Activated gamma-delta T cell (primary cell): ENCODE measurements at places on chromosomes 3 and 15.

DNA sequence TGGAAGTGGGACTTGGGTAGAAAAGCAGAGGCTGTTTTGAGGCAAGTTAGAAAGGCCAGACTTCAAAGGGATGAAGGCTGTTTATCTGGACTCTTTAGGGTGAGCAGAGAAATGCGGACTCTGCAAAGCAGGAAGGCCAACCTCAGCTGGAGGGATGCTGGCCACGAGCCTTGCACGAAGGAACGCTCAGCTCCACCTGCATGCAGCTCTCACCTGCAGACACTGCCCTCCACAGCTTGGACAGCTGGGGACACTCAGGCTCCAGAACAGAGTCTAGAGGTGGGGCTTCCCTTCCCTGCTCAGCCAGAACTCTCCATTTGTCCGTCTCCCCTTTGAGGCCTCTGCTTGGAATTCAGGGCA, 229.7 kb downstream of the ADAMTS17 start:
- DNase-seq: no peak

GRCh38 chr15:60751985-60752952, 273.3 kb upstream of the ICE2 start:
- no peak for DNase-seq

DNA sequence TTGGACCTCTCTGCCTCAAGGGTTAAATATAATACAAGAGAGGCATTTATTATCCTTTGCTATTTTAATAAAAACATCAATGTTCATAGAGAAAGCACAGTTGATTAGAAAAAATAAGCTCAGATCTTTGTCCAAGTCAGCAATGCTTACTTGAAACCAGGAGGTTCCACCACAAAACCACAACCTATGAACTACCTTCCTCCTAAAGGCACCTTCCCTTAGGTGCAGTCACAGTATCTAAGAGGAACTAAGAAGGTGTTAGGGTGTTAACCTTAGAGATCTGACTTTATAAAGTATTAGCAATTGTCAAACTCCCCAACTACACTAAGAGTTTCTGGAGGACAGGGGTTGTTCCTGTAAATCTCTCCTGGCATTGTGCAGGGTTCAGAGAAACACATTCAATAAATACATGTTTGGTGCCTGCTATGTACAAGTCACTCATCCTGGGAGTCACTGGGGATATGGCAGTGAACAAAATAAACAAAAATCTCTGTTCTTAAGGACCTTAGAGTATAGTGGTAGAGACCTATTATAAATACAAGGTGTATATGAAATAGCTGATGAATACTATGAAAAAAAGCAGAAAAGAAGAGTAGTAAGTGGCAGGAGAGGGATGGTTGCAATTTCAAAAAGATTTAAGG, 208.6 kb downstream of the NFKBIZ start:
- no peak for DNase-seq

DNA sequence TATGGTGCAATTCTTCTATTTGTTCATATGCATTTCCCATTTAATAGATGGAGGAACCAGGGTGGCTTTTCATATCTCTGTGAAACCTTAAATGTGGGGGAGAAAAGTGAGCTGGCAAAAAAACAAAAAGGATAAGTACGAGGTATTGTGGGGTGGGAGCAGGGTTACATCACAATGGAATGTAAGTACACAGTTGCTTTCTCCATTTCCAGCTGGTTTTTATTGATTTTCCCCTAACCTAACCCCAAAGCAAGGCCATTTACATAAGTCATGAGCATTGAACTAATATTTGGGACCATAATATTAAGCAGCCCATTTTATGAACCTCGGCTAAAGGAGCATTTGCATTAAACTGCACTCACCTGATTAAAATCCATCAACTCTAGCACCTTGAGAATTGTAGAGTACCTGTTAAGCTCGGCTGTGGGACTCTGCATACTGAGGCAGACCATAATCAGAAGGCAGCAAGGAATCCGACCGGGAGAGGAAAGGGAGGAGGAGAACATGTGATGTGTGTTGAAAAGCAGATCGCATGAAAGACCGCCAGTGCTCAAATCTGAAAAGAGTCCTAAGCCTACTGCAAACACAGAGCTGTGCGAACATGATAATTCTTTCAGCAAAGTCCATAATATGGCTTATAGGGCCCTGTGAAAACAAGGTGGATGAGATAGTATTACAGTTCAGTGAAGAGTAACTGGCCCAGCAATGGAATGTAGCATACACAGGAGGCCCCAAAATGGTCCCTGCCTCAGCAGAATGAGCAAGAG, 513.4 kb downstream of the FHIT start:
- DNase-seq: no peak

- no peak for DNase-seq
Observed at GRCh38 chr15:22808240-22808639, 21.8 kb downstream of the NIPA1 start.

DNA sequence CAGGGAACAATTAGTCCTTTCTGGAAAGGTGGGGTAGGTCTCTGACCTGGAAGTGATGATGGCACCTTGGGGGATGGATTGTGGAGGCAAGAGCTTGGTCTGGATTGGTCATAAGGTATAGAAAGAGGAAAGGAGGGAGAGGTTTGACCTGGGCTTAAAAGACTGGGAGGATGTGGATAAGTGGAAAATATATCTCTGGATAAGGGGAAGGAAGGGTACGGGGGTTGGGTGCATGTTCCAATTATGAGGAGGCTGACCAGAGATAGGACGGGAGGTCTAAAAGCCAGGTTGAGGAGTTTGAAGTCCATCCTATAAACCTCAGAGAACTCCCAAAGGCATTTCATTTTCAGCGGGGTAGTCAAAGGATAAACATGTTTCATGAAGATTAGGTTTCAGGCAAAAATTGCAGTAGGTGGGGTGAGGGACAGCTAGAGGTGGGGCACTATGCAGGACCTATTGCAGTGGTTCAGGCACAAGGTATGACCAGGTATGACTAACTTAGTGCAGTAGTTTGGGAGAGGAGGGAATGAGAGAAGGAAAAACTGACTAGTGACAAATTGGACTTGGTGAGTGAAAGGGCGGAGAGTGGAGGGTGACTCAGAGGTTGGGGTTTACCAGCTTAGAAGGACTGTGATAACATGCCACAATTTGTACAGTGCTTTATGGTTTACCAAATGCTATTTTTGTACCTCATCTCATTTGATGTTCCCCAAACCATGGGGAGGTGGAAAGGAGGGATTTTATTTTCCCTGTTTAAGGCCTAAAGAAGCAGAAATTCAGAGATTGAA, 10.7 kb downstream of the PDE8A start:
- no peak for DNase-seq

GRCh38 chr15:84715441-84716035, 401 bp downstream of the SEC11A start:
- DNase-seq: no peak

DNA sequence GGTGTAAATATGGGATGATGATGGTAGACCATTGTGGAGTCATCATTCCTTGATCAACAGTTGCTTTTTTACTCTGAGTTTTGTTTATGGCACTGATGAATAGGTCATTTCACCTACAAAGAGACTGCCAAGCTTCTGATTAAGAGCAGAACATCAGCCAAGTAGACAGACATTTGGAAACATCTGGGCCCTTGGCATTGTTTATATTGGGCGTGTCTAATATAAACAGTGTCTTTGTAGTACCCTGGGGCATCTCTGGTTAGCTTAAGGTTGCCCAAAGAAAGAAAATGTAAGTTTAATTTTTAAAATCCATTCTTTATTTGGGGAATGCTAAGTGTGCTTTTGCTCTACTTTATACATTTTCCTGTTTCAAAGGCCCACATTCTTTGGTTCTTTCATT, 377.0 kb downstream of the FEZF2 start:
- DNase-seq: no peak

DNA sequence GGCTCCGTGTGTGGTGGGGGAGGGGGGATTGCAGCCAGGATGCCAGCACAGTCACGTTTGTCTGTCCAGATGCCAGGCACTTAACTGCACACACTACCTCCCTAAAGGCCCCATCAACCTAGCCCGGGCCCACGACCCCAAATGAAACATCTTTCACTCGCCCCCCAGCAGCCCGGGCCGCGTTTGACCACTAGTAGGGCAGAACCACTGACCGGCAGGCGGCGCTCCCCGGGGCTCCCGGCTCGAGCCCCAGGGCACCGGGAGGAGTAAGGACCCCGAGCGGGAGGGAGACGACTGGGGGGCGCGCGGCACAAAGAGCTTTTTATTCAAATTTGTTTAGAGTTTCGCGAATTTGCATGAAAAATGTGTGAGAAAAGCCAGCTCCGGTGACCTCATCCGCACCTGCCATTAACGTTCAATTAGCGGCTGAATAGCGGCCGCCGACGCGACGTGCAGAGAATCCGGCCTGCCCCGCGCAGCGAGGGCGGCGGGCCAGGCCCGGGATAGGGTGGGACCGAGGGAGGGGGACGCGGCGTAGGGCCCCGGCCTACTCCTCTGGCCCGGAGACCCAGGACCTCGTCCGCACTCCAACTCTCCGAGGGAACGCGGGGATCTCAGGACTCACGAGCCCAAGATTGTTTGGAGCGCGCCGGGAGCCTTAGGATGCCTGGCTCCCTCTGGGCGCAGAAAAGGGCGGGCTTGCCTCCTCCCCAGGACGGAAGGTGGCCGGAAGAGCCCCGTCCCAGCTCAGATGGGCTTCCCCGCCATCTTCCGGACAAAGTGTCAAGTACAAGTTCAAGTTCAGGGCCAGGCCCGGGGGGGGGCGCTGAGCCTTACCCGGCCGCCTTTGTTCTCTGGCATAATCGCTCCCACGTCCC, 64.9 kb upstream of the POLG start:
- DNase-seq: no peak

DNA sequence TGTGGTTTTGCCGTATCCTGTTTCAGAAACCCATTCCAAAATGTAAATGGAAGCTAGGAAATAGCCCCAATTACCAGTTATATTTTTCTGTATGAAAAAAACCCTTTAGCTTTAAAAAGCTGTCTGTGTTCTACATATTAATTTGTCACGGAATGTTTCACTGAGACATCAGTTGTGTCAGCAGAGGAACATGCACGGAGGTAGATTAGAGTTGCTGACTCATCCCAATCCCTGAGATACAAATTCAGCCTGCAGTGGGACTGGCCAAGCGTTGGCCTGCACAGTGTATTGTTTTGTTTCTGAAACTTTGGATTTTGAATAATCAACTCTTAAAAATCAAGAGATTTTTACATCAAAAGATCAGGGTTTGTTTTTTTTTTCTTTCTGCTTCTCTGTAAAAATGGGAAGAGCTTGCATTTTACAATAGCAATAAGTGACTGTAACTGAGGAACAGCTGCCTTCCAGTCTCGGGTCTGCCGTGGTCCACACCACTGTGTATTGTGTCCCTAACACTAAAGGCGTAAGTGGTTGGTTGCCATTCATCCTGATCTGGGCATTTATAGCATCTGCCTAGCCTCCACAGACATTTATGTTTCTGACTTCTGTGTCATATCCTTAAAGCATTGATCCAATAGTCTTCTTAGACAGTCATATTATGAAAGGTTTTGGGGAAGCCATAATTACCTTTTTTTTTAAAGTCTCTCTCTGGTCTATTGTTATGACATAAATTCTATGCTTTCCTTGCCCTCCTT, 218.1 kb downstream of the ADAMTSL3 start:
- DNase-seq: no peak
